Glomerular endothelial cell (primary cell): ENCODE measurements at places on chromosomes 6 and 20. TPM values are rescaled to one million over a fixed set of nuclear protein-coding genes. Genes with fewer than 3 reads are reported as not detected.

SLC26A8 gene
- total RNA-seq: not detected in 2 replicates

GRCh38 chr6:6712449-6713403 lies 124.2 kb downstream of the LY86 start:
- DNase-seq: no peak

GRCh38 chr20:35496481-35496880 lies 33.0 kb downstream of the C20orf173 start:
- DNase-seq: no peak

GRCh38 chr6:142152746-142153145 lies 5.7 kb downstream of the VTA1 start:
- DNase-seq: no peak

FAM83B gene
- 0.29 TPM in 2 replicates for total RNA-seq

GRCh38 chr6:41561416-41561815 lies 15.2 kb downstream of the FOXP4 start:
- no peak for DNase-seq

DNA sequence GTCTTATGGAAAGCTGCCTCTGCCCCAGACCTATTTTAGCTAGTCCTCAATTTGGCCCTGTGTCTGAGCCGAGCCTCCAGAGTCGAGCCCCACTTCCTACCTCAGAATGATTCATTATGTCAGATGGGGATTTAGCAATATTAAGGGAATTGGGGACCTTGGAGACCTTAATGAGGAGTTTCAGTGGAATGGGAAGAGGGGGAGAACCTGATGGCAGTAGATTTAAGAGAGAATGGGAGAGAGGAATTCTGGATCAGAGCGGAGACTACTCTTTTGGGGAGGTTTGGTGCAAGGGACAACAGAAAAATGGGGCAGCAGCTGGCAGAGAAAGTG lies 63.5 kb downstream of the EFHC1 start:
- no peak for DNase-seq

DNA sequence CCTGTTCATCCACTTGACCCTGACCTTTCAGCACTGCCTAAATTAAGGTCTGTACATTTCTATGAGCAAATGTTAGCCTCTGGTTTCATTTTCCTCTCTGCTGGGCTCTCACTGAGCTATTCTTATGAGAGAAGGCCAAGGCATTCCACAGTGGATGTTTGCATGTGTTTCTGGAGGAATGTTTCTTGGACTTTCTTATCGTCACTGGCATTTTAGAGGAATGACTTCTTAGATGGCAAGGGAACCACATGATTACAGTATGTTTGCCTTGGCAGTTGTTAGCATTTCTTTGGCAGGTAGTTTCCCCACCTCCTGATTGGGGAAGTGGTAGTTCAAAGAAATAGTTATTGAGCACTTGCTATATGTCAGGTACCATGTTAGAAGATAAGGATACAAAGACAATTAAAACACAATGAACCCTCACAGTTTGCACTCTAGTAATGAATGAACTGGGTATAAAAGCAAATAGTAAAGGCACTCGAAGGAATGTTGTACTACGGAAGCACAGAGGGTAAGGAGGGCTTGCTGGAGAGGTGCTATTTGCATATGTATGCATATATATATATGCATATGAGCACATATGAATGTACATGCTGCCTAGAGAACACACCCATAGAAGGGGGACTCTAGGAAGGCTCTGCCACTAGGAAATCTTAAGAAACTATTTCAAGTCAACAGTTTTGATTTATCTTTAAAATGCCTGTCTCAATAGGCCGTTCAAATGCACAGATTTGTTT lies 307.4 kb downstream of the EYA4 start:
- no peak for DNase-seq

HUS1B gene
- total RNA-seq: 0.99 TPM in 1 of 2 replicates, not detected in the other

- no peak for DNase-seq
These were observed 229.3 kb upstream of the ECI2 start for GRCh38 chr6:4364711-4365110.

- DNase-seq: no peak
These were observed 133.3 kb upstream of the SMLR1 start for GRCh38 chr6:130693944-130694343.

- DNase-seq: no peak
These were observed 112.2 kb upstream of the ARMC2 start for GRCh38 chr6:108736002-108736361.

DNA sequence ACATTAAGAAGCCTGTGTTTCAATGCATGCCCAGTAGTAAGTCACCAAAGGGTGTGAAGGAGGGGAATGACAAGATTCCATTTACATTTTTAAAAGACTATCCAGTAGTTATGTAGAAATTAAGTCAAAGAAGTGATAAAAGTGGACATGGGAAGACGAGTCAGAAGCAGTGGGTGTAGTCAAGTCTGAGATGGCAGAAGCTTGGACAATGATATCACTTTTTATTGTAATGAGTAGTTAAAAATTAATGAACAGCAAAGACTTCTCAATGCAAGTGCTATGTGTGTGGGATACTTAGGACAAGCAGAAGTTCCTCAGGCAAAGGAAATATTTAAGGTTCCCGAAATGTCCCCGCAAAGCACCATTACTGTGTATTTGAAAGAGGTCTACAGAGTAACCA lies 156.0 kb downstream of the DST start:
- DNase-seq: no peak

PHACTR1 gene
- 17.0 and 22.8 TPM in 2 replicates for total RNA-seq

GRCh38 chr20:33658510-33658909 lies 3.6 kb upstream of the C20orf144 start:
- DNase-seq: no peak

GRCh38 chr6:6856538-6857523 lies 250.9 kb upstream of the RREB1 start:
- DNase-seq: no peak

- DNase-seq: no peak
These were observed 206.6 kb upstream of the CST7 start for GRCh38 chr20:24742436-24742835.

GRCh38 chr6:137536104-137536773 lies 42.0 kb upstream of the OLIG3 start:
- DNase-seq: no peak

- DNase-seq: no peak
These were observed 367.6 kb upstream of the SOX4 start for GRCh38 chr6:21225912-21226311.

SIRPB1 gene
- 4.1 and 5.0 TPM in 2 replicates for total RNA-seq

- DNase-seq: no peak
These were observed 151.7 kb downstream of the FRK start for GRCh38 chr6:115908906-115909559.

DNA sequence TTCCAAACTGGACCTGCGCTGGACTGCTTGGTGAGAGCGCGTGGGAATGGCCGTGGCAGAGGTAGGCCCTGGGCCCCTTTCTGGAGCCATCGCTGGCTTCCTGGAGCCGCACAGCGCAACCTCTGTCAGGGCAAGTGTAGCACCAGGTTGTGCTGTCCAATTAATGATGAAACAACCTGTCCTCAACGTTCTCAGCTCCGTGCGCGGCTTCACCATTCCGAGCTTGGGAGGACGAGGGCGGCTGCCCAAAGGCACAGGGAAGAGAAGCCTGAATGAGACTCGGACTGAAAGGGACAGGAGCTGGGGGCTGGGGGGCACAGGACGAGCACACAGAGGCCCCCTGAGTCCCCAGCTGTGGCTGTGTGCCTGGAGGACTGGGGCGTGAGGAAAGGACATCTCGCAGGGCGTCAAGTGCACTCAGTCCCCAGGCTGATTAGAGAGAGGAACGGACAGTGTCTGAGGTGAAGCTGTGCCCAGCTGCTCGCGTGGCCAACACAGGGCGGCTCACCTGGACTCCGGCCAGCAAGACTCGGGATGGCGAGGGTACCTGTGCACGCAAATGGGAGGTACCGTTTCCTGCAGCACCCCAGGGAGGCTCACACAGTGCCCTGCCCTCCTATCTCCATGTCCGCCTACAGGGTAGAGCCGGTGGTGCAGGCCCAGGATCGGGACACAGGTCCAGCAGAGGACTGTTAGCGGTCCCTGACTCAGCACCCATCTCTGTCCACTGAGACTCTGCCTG lies 403.3 kb downstream of the TAF4 start:
- DNase-seq: no peak

DNA sequence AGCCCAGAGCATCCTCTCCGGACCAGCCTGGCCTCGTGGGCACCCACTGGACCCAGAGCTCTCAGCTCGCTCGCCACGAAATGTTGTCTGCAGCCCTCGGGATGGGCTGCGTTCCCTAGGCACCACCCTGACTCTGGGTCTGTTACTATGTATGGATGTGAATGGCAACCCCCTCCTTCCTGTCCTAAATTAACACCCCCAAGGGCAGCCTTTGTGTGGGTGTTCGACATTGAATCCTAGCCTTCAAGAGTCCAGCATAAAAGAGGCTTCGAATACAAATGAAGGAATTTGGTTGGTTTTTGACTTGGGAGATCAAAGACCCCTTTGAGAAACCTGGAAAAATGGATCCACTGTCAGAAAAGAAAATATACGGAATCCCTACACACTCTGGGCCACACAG lies 86.1 kb downstream of the BMP7 start:
- DNase-seq: no peak

- DNase-seq: no peak
These were observed at the start of gene L3MBTL1 for GRCh38 chr20:43507150-43508080. Gene L3MBTL1, plus strand, starts transcription at chr20:43507697. Its CDS starts 5,807 bp downstream, at chr20:43513504.

DNA sequence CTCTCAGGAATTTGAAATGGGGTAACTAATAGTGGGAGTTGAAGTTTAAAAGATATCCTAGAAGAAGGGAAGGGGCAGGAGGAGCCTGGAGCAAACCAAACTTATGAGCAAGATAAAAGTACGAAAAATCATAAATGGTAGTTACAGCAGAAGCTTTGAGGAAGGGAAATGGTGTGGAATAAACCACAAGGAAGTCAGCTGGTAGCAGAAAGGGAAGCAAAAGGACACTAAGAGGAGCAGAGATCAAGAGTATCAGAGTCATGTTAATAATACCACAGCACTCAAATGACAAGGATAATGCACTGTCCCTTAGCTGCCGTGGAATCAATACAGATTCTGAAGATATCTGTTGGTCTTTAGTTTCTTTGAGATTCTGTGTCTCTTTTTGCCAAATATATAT lies 44.9 kb upstream of the CCDC28A start:
- no peak for DNase-seq

COL12A1 gene
- 49.3 and 97.3 TPM in 2 replicates for total RNA-seq

ARMC2 gene
- total RNA-seq: 1.0 and 1.1 TPM in 2 replicates

- DNase-seq: no peak
These were observed 414.4 kb upstream of the MMS22L start for GRCh38 chr6:97697456-97697855.

DNA sequence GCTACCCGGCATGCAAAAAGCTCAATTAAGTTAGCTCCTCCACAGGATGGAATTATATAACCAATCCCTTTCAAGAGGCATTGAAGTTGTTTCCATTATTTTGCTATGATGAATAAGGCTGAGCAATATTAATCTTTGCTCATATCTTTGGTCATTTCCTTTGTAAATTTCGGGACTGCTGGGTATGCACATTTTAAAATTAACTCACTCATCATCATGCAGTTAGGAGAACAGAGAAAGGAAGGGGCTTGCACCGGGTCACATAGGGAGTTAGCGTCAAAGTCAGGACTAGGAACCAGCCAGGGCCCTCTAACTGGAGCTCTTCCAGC lies 430 bp upstream of the FAM110A start:
- no peak for DNase-seq

- DNase-seq: no peak
These were observed 17.7 kb upstream of the PDE7B start for GRCh38 chr6:135833771-135834170.

GRCh38 chr6:73107016-73107415 lies 118.3 kb downstream of the KHDC1L start:
- DNase-seq: no peak

GRCh38 chr6:13378669-13379590 lies 50.6 kb upstream of the TBC1D7 start:
- no peak for DNase-seq

- DNase-seq: no peak
These were observed 62.2 kb downstream of the GMDS start for GRCh38 chr6:2183246-2183645.

- no peak for DNase-seq
These were observed 16.7 kb upstream of the C20orf144 start for GRCh38 chr20:33645396-33645795.

DNA sequence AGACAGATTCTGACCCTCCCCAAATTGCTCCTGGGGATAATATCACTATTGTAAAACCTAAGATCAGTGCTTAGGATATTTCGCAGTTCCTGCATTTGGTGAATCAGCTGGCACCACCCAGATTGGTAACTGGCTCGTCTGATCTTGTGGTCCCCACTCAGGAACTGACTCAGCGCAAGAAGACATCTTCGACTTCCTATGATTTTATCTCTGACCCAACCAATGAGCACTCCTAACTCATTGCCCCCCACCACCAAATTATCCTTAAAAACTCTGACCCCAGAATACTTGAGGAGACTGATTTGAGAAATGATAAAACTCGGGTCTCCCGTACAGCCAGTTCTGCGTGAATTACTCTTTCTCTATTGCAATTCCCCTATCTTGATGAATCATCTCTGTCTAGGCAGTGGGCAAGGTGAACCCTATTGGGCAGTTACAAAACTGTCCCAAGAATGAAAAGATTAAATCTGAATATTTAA lies 55.7 kb upstream of the PRND start:
- DNase-seq: no peak

MEI4 gene
- not detected in 2 replicates for total RNA-seq

TNNC2 gene
- total RNA-seq: not detected in 2 replicates

DNA sequence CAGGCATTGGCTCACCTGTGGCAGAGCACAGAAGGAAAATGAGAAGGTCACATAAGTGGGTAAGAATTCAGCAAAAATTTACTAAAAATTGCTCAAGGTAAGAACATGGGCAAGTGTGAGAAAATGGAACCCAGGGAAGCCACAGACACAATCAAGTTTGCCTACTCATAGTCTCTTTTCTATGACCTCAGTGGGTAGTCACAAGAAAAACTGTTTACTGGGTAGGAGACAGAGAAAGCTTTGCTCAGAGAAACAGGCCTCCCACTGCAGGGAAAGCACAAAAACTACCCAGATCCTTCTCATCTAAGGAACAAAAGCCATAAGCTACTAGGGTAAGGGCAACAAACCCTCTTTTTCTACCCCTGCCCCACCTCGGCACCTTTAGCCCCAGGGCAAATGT lies 35.2 kb downstream of the FAM184A start:
- no peak for DNase-seq

- DNase-seq: no peak
These were observed 32.3 kb downstream of the HDDC2 start for GRCh38 chr6:125269328-125269985.
